Fibroblast of skin of abdomen (primary cell): ENCODE measurements at places on chromosomes 2 and 18.
A peak's percentile ranks its signal among the peaks of the same experiment; 100 is the strongest.

DNA sequence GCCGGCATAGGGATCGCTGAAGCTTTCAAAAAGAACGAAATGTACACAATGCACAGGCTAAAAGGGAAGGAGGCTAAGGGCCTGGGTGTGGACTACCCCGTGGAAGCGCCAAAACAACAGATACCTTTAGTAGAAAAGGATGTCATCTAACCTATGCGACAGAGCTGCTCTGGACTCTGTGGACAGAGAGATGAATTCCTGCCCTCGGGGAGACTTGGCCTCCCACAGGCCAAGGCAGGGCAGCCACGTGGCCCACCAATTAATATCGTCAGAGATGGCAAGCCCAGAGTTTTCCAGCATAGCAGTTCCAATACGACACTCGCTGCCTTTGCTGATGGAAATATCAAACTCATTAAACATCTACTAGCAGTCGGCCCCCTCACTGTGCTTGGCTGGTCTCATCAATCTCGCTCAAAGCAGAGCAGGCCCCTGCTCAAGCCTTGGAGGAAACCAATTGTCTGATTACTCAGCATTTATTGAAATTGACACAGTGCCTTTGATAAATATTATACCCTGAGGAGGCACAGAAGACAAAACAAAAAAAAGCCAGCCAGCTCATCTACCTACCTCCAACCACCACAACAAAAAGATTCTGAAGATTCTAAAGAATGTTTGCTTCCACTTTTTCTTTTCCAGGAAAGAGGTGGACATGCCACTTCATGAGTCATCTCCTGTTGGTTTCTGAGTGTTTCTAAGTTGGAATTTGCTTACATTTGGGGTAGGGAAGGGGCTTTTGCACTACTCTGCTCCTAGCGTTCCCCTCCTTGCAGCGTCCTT is 79.0 kb upstream of the ACAA2 start:
- peak; percentile 23 for DNase-seq

DNA sequence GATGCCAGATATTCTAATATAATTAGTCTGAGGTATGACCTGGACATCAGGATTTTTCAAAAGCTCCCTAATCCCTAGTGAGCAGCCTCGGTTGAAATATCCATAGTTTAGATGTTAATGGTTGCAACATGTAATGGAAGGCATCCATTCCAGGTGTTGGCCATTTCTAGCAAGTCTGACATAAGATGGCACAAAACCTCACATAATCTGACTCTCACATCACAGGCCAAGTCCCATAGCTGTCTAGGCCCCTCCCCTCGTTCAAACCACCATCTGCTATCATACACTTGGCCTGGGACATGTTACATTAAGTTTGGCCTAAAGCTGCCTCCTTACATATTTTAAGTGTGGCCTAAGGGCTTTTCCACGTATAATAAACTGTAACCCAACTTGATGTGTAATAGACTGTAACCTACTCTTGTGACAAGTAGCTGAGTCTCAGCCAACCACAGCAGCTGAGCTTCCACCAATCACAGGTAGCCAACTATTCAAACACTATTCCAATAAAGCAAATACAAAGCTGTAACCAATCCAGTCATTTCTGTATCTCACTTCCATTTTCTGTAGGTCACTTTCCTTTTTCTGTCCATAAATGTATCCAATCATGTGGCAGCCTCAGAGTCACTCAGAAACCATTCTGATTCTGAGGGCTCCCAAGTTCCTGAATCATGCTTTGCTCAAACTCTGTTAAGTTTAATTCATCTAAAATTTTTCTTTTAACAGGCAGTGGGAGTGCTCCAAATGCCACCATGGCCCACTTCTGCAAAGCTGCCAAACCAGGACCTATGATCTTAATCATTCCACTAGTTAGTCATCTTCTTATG is 59.4 kb downstream of the ADD2 start:
- DNase-seq: peak; percentile 73

- DNase-seq: no peak
These were observed 5.0 kb downstream of the MAL start for GRCh38 chr2:95030496-95030895.

GRCh38 chr2:196758474-196759377 is 40.8 kb downstream of the GTF3C3 start:
- DNase-seq: peak; percentile 22

- no peak for DNase-seq
These were observed 19.6 kb upstream of the GULP1 start for GRCh38 chr2:188272121-188272520.

DNA sequence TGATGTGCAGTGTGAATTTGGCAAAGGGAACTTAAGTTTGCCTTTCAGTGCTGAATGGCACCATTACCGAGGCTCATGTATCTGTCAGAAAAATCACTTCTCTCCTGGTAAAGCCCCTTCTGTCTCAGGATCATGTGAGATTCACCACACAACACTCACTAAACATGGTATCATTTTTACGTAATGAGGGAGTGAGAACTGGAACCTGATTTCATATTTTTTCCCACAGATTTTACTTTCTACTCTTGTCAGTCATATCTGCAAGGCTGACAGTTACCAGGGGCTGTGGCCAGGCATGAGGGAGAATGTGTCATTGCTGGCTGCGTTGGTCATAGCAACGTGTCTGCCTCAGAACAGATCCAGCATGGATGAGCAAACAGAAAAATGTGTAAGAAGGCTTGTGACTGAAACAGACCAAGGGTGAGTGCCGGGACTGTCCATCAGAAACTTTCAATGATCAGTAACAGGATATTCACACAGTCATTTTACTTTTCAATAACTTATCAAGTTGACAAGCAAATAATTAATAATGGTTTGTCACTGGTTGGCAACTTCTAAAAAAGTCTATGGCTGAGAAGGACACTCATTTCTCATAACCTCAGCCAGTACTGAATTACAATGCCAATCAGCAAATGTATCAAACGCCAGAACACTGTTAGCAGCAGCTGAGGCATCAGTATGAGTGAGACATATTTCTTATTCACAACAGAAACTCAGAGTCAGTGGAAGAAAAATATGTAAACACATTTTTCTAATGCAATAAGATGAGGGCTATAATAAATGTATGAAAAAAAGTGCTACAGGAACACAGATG is 100.5 kb downstream of the CDC42EP3 start:
- peak; percentile 87 for DNase-seq

GRCh38 chr2:134410006-134410405 is 156.1 kb downstream of the MGAT5 start:
- no peak for DNase-seq

DNA sequence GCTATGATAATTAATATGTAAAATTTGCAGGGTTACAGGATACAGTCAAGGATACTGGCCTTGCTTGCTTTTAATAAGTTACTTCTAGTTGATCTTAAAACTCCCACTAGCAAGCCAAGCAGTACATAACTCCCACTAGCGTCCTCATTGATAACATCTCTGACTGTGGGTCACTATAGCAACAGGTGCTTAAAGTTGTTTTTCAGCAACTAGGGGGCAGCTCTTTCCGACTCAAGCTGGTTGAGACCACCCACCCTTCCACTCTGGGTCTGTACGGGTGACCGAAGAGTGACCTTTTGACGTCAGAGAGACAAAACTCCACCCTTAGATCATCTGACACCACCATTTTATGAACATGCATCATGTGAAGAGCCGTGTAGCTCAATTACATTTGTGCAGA is 208.6 kb downstream of the MYO1B start:
- DNase-seq: no peak
